ENCODE measurements at places on chromosomes 6 and 20.

DNA sequence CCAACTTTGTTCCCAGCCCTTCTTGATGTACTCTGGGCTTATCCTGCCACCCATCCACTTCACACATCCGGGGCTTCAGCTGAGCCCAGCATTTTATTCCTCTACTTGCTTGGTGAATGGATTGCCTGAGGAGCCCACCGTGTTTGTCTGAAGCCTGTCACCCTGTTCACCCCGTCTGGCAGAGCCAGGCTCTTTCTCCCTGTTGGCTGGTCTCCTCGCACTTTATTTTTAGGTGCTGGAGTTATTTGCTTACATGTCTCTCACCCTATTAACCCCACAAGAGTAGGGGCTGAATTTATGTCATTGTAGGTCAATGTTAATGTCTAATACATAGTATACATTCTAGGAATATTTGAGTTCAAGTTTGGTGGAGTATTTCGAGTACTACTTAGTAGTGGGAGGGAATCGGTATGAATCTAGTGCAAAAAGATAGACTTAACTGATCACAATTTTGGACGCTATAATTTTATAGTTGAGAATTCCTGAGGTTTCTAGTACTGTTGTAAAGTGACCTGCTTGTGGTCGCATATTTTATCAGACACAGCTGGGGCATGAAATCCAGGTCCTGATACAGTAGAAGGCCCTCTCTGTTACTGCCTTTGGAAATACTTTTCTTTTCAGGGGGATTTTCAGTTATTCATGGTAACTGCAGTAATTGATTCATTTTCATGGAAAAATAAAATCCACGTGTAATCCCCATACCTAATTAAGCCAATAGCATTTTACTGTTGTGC lies 10.8 kb downstream of the JARID2 start:
- no peak for DNase-seq

DNA sequence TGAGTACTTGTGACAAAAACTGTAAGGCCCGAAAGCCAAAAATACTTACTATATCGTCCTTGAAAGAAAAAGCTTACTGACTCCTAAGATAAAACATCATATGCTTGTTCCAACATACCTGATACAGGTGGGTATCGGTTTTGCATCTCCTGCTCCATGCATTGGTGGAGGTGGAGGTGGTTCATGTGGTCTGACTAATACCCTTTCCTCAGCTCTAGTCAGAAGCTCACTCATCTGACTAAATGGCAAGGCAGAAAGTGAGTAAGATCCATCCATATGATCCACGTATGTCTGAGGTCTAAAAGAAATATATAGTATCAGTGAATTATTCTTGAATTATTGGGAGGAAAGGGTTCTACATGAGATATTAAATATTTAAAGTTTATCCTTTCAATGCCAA lies 76.2 kb downstream of the WASF1 start:
- DNase-seq = no peak

DNA sequence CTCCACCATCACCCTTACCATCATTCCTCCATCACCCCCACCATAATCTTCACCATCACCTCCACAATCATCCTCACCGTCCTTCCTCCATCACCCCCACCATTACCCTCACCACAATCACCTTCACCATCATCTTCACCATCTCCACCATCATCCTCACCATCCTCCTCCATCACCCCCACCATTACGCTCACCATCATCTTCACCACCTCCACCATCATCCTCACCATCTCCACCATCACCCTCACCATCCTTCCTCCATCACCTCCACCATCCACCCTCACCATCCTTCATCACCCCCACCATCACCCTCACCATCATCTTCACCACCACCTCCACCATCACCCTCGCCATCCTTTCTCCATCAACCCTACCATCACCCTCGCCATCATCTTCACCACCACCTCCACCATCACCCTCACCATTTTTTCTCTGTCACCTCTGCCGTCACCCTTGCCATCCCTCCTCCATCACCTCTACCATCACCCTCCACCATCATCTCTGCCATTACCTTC lies 33.1 kb upstream of the MPC1 start:
- DNase-seq = no peak

GRCh38 chr6:164152611-164153010 lies 738.1 kb downstream of the QKI start:
- DNase-seq = no peak

GRCh38 chr6:33731035-33731434 lies 15.7 kb downstream of the IP6K3 start:
- DNase-seq = no peak

- no peak for DNase-seq
Observed at GRCh38 chr6:139082370-139082769, 52.5 kb upstream of the HECA start.

- no peak for DNase-seq
Observed at GRCh38 chr6:4163408-4164116, 28.2 kb upstream of the ECI2 start.

DNA sequence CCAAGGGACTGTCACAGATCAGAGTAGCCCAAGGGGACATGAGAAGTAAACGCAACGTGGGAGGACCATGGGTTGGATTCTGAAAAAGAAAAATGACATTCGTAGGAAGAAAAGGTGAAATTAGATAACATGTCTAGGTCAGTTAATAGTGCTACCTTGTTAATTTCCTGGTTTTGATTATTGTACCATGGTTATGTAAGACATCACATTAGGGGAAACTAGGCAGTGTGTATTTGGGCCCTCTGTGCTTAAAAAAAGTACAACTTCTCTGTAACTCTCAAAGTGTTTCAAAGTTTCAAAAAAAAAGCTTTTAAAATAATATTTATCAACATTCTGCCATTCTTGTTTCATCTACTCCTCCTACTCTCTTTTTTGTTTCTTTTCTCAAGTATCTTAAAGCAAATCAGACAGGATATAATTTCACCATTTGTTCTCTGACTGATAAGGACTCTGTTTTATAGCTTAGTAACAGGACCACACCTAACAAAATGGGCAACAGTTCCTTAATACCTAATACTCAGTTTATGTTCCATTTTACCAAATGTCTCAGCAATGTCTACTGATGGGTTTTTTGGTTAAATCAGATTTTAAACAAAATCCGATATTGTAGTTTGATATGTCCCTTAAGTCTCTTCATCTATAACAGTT lies 97.1 kb upstream of the PLCB4 start:
- no peak for DNase-seq

DNA sequence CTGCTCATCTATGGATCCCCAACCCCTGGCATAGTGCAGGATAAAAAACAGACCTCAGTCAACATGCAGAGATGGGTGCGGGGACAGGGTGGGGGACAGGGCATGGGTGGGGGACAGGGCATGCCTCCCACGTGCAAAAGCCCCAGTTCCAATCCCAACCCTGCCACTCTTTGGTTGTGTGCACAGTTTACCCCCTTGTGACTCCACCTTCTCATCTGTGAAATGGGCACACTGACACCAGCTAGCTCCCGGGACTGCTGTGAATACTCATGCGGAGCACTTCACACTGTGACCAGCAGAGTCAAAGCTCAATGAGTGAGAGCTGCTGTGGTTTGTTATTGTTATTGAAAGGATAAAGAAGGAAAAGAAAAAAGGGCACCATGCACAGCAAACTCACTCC lies 69.3 kb downstream of the NFATC2 start:
- DNase-seq = no peak

- DNase-seq = peak; percentile 49
Observed at GRCh38 chr6:45658958-45659357, 281.2 kb upstream of the SUPT3H start.

DNA sequence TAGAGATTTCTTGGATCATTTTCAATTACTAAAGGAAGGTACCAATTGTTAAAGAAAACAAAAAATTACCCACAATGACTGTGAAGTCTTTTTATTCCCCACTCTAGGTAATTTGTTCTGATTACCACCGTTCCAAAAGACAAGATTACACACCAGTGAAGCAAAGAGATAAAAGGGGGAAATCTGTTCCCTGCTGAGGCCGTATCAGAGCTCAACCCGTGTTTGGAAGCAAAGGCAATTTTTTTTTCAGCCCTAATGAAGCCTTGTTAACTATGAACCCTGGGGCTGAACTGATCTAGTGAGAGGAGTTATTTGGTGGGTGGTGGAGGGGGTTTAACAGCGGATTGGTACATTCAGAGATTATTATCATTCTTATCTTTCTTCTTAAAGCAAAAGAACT lies 128.5 kb downstream of the ALDH8A1 start:
- DNase-seq = no peak

GRCh38 chr6:52594221-52594620 lies 17.4 kb upstream of the TRAM2 start:
- peak; percentile 92 for DNase-seq

GRCh38 chr6:30769088-30769852 lies 24.9 kb upstream of the IER3 start:
- no peak for DNase-seq

DNA sequence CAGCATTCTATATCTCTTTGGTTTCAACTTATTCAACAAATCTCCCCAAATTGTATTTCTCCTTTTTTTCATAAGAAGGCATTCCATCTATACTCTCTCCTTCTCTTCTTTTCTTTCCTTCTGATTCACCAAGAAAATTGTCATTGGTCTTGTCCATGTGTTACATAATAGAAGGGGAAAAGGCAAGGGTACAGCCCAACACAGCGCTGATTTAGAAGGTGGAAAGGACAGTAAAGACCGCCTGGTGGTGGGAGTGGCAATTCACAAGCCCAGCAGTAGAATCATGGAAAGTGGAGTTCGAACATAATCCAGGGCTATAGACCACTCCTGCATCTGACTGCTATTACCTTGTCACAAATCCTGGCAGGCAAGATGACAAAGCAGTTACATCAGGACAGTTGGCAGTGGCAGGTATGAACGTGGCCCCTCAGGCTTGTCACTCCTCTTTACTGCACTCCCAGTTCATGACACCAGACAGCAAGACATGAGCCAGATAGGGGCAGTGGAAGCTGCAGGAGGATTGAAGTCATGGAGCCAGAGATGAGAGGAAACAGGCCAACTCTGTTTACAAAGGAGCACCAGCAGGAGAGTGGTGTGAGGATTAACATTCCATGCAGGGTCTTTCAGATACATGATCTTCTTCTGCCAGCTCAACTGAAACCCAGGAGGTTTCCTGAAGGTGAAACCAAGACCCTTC lies 2.1 kb upstream of the TNFAIP3 start:
- no peak for DNase-seq

DNA sequence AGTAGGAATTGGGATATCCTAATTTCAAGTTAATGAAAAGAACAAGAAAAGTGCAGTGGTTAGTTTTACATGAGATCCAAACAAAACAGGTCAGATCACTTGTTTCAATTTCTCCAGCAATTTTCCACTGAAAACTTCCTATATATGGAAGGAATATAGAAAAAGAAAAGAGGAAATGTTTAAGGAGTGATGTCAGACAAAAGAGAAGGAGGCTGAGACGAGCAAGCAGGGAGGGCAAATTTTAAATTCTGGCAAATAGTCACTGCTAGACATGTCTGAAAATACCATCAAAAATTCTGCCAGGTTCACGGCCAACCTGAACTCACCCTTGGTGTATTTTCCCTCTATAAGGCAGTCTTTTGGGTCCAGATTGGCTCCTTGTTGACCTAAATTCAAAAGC lies 9.5 kb upstream of the NUP153 start:
- DNase-seq = no peak

- DNase-seq = peak; percentile 37
Observed at GRCh38 chr6:55953335-55953734, 77.9 kb upstream of the BMP5 start.

GRCh38 chr20:22020201-22020600 lies 314.7 kb downstream of the PAX1 start:
- DNase-seq = no peak

- DNase-seq = no peak
Observed at GRCh38 chr20:47274401-47275108, 81.9 kb downstream of the ZMYND8 start.

GRCh38 chr6:83536034-83536646 lies 23.8 kb downstream of the PRSS35 start:
- peak; percentile 67 for DNase-seq

GRCh38 chr6:121305957-121306607 lies 28.2 kb downstream of the TBC1D32 start:
- peak; percentile 79 for DNase-seq

- no peak for DNase-seq
Observed at GRCh38 chr20:13245250-13245723, 24.2 kb downstream of the ISM1 start.

- DNase-seq = peak; percentile 5
Observed at GRCh38 chr20:21234806-21235483, 68.2 kb upstream of the XRN2 start.

- no peak for DNase-seq
Observed at GRCh38 chr6:167470836-167471547, 146.1 kb downstream of the TTLL2 start.

GRCh38 chr6:148768646-148769270 lies 21.9 kb downstream of the UST start:
- DNase-seq = no peak

DNA sequence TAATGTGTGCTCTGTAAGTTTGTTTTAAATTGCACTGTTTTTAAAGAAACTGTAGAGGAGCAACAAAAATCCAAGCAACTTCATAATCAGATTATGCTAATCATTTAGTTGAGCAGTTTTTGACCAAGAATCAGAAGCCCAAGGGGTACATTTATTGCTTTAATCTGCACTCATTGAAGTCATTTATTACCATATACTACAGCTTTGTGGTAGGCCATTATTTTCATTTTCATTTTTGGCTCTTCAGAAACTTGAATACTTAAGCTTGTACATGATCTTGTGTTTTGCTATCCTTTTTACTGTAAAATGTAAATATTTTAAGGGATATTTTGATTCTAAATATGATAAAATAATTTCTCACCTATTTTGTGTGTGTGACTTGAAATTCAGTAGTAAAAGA lies 78.5 kb downstream of the PHF3 start:
- no peak for DNase-seq

GRCh38 chr6:168057836-168058235 lies 21.2 kb downstream of the FRMD1 start:
- no peak for DNase-seq

GRCh38 chr6:163392533-163392932 lies 22.0 kb upstream of the QKI start:
- no peak for DNase-seq

GRCh38 chr20:43985608-43986316 lies 71.1 kb downstream of the TOX2 start:
- no peak for DNase-seq

- peak; percentile 54 for DNase-seq
Observed at GRCh38 chr6:134317471-134318131, at the start of gene SGK1. SGK1 (minus strand) TSS chr6:134318112; CDS start chr6:134317460, 652 bp downstream.

DNA sequence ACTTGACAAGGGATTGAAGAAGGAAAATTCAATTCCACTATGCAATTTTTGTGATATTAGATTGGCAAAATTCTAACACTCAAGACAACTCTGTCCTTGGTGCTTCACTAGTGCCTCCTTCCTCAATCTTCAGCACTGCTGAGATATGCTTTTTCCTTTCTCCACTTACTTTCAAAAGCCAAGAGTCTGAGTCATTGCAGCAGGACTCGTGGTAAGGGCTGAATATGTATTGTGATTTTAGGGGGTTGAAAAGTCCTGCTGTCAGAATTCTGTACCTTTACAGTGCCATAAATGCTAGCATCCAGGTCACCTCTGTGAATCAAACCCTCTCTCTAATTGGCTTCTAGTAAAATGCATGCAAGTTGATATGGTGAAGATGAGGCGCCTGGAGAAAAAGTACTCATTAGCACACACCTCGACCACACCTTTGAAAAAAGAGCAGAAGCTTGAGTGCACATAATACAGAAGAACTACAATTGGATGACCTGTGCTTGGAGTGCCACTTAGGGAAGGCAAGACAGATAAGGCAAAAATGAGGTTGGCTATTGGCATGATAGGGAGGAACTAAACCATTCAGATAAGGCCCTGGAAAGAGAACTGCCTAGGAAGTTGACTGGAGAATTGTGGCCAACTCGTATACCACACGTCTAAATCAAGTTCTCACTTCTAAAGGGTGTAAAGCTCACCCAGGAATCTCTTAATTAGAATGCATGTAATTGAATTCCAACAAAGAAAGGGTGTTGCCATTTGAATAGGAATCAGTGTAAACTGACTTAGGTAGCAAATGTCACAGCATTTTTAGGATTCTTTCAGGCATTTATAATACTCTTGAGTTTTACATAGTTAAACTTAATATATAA lies 43.6 kb upstream of the FAM83B start:
- DNase-seq = no peak
